Activated CD4-positive, alpha-beta T cell treated with anti-CD3 and anti-CD28 coated beads for 1 hour (primary cell): ENCODE measurements at places on chromosomes 4 and X.

GRCh38 chrX:17377091-17377717 is 2.2 kb downstream of the NHS start:
- no peak for DNase-seq

DNA sequence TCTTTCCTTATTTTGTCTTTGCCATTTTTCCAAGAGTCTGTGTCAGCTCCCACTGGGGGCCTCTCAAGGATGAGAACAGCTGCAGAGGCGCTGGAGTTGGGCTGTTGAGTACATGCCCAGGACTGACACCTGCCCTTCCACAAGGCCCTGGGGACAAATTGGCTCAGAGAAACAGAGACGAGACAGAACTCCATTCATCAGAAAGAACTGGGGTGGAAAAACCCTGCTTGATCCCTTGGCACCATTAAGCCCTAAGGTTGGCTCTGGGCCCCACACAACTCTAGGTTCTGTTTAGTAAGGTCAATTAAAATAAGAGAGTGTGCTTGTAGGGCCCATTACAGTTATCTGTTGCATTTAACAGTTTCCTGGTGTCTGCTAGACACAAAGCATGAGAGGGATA is 63.6 kb downstream of the DCX start:
- no peak for DNase-seq

GRCh38 chr4:58214376-58214775 is 1104.2 kb upstream of the IGFBP7 start:
- no peak for DNase-seq

DNA sequence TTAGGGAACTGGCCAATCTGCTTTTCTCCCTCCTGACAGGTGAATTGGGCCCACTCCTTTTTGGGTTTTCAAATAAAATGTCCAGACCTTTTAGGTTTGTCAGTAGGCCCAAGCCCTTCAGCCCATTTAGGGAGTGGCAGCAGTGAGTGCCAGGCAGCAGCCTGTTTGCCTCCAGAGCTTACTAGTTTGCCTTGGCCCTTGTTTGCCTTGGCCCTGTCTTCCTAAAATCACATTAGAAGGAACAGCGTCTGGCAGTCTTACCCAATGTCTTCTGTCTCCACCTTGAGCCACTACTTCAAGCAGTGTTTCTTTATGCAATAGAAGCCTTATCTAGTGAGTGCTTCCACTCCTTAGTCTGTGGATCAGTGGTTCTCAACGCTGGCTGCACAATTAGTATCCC is 117.1 kb downstream of the TMEM164 start:
- no peak for DNase-seq

- DNase-seq, result no peak
These were observed 37.9 kb upstream of the SORBS2 start for GRCh38 chr4:185849664-185850550.

DNA sequence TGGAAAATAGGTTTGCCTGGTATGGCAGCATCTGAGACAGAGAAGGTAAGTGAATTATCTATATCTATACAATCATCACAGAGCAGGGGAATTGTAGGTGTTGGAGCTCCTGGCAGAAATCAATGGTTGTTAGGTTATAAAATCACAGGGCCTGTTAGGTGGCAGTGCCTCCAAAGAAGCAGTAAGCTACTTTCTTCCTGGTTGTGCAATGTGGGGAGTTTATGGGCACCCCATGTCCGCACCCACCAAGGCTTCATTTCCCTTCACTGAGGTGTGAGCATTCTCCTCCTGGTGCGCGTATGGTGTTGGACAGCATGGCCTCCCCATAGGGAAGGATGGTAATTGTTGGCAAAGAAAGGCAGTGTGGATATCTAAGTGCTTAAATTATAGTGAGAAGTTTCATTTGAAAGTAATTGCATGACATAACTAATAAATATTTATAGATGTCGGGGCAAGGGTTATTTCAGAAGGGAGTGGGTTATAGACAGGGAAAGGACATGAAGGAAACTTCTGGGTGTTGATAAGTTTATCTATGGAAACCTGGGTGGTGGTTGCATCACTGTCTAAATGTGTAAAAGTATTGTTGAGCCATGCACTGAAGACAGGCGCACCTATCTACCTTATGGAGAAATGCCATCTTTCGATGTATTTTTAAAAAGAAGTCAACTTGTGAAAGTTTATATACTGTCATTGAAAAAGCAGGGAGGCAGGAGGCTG is 153.7 kb downstream of the FRAS1 start:
- DNase-seq, result no peak
